ENCODE measurements at places on chromosomes 2 and 18. TPM values are rescaled to one million over a fixed set of nuclear protein-coding genes. Genes with fewer than 3 reads are reported as not detected.

The DSEL gene
- polyA plus RNA-seq: 0.92 TPM

The DSG1 gene
- polyA plus RNA-seq: 0.05 TPM

The GRB14 gene
- polyA plus RNA-seq: 1.0 TPM

The CAPN13 gene
- polyA plus RNA-seq: 1.7 TPM

All from brain (organoid and tissue), 16 donors.